ENCODE measurements at places on chromosomes 12 and 14.

GRCh38 chr12:27790179-27790578, 10.1 kb upstream of the MANSC4 start:
- DNase-seq = no peak

- DNase-seq = no peak
Measured at GRCh38 chr12:29131539-29131938, 17.5 kb upstream of the FAR2 start.

- peak; percentile 61 for DNase-seq
Measured at GRCh38 chr12:10293570-10294227, 14.0 kb upstream of the KLRD1 start.

- DNase-seq = no peak
Measured at GRCh38 chr14:55739967-55740648, 160.1 kb downstream of the KTN1 start.

DNA sequence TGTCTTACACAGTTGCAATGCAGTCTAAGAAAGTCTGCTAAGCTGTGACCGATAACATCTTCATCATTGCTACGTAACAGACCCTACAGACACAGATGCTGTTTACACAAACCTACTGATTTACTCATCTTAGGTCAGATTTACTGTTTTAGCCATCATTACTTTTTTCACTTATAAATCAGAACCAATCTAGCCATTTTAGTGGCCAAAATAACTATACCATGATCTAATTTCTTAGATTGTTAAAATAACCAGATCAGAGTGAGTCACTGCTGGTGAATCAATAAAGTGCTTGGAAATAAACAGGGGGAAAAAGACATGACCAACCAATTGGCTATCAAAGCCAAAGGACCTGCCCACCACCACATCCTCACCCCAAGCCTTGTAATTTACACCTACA, 57.0 kb upstream of the FOXN3 start:
- no peak for DNase-seq

DNA sequence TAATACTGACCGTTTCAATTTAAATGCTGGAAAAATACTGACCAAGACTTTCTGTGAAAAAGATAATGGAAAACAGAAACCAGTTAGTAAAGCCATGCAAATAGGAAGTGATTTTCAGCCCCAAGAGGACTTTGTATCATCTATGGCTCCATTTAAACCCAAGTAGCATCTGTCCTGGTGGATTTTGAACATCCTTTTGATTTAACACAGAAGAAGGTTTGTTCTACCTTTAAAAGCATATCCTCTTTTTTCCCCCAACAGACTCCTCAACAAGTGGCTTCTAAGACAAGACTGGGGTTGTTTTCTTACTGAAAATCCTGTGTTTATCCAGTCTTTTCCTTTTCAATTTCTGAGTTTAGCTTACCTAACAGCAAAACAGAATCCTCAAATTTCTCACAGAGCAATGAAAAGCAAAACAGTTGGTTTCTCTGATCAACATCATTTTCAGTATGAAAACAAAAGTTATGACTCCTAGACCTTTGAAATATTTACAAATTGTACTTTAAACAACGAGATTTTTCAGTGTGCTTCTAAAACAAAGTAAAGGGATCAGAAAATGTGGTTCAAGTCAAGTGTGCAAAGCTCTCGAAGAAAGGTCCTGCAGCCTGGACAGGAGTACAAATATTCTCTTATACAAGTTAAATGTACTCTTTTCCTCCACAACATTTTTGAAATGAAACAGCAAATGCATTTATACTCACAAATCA, 2.9 kb downstream of the PHLDA1 start:
- peak; percentile 53 for DNase-seq

DNA sequence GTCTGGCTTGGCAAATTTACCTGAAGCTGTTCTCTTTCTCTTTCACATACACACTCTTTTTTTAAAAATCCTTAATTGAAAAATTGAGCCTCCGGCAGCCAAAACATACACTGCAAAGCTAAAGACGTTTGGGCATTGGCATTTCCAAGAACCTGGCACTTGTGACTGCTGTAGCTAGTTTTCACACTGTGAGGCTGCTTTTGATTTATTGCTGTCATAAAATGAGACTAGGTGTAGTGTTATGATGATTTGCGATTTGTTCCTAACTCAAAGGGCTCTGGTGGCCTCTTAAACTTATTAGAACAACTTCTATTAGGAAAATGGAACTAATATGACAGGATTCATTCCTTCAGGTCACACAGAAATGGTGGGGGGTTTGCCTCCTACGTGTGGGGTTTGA, 377.1 kb upstream of the FAR2 start:
- no peak for DNase-seq

DNA sequence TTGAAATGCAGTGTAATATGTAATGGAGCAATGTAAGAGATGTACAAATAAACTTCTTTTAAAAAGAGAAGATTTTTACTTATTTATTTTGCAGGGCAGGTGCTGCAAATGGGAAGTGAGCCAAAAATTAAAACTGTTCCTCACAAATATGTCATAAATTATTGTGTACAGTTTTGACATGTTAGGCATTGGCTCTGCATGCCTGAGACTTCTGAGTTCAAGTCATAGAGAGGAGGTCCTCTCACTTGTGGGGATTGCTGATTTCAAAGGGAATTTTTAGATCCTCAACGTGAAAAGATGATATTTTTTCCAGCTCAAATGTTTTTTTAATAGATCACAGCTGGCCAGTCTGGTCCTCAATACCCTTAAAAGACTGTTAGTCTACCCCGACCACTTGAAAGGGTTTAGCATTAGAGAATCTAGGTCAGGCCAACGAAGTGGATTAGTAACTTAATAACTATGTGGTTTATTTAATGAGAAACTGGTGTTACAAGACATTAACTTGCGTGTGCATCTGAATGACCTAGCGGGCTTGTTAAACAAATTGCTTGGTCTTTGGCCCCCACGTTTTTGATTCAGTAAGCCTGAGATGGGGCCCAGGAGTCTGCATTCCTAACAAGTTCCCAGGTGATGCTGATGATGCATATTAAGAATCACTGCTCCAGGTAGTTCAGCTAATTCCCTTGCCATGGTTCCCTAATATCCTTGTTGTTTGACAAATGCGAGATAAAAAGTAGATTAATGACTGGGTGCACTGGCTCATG, 30.9 kb upstream of the WDR89 start:
- peak; percentile 42 for DNase-seq

DNA sequence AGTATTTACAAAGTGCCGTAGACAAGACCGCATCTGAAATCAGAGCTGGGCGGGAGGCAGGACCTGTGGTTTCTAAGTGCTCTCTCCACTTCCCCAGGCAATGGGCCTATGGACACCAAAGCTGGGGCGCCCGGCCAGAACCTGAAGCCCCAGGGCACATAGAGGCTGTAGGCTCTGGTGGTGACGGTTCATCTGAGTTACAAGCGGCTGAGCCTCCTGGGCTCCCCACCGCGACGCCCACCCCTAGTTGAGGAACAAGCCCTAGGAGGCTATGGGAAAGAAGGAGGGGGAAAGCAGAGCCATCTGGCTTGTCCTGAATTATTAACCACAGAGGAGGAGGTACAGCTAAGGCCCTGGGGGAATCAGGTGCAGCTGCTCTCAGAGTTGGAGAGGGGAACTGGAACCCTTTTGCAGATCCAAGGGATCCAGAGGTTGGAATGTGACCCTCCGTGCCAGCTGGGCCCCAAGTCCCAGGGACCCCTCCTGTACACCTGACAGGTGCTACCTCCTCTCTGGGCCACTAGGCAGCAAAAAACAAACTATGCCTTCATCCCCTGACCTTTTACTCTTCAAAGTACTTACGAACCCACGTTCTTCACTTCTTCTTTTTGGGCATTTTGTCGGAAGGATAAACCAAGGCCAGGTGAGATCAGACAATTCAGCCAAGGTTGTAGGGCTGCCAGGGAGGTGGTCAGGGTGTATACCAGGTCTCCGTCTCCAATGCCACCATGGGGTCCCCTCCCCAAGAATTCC, 77.2 kb downstream of the ARL6IP4 start:
- DNase-seq = no peak

DNA sequence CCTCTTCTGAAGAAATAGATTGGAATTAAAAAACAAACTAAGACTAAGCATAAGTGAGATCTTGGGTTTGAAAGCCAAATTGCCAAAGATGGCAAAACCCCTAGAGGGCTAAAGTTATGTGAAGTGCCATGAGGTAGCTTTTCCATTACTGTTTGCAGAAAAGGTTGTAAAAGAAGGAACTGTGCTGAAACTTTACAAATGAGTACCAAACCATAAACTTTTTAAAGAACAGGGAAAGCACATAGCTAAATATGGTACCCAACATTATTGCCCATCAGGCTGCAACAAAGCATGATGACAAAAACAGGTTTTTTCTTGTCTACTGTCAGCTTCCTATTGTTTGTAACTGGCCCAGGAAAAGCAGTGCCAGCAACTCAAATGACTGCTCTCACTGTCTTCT, 224.2 kb downstream of the RAD51B start:
- DNase-seq = no peak

DNA sequence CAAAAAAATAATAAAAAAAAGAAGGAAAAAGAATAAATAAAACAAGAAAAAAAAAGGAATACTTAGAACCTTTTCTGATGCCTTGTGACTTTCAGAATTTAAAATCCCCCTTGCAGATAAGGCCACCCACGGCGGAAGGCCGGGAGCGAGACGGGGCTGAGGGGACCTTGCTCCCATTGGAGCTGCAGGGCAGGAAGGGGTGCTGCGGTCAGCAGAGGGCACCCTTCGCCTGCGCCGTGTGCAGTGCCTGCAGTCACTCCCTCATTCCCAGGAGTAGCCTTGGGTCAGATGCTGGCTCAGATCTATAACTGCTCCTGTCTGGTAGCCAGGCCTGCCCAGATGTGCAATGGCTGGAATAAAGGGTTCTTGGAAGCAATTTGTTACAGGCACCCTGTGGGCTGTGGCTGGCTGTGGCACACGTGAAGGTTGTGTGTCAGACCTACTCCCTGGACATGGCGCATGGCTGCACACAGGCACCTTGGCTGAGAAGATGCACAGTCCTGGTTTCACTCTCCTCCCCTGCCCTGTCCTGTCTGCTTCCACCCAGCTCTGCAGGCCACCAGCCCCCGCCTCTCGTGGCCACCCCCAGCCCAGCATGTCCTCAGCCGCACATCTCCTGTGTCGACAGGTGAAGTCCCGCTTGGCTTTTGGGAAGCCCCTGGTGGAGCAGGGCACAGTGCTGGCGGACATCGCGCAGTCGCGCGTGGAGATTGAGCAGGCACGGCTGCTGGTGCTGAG, 13.4 kb upstream of the ALDH2 start:
- DNase-seq = no peak

DNA sequence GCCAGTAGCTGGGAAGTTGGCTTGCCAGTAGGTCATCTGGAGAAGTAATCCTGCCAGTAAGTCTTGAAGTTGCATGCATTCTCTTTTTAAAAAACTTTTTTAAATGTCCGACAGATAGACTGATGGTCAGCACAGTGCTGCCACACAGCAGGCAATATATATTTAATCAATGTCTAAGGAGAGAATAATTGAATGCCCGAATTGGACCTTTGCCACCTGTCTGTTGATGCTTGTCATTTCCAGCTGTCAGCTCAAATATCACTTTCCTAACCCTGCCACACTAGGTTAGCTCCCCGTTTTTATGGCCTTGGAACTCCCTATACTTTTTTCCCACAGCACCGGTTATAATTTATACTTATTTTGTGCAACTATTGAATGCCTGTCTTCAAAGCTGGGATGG, 2.1 kb upstream of the SLC15A4 start:
- no peak for DNase-seq

GRCh38 chr14:90491911-90492531, 95.2 kb downstream of the CALM1 start:
- DNase-seq = no peak

- no peak for DNase-seq
Measured at GRCh38 chr14:92717571-92718042, 30.8 kb downstream of the LGMN start.

DNA sequence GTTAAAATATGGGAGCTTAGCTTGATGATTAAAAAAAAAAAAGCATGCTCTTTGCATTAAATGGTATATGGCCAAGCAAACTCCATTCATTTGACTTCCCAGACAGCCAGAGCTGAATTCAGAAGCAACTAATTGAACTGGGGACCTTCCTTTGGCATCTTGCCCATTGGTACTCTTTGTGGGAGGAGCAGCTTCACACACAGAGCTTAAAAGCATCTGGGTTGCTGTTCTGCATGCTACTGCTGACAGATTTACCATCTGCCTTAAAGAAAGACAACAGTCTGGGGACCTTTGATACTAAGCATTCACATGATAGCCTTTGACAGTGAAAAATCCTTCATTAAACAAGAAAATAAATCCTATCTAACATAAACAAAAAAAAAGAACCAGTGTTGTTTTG, 977.9 kb downstream of the TMTC2 start:
- DNase-seq = no peak

DNA sequence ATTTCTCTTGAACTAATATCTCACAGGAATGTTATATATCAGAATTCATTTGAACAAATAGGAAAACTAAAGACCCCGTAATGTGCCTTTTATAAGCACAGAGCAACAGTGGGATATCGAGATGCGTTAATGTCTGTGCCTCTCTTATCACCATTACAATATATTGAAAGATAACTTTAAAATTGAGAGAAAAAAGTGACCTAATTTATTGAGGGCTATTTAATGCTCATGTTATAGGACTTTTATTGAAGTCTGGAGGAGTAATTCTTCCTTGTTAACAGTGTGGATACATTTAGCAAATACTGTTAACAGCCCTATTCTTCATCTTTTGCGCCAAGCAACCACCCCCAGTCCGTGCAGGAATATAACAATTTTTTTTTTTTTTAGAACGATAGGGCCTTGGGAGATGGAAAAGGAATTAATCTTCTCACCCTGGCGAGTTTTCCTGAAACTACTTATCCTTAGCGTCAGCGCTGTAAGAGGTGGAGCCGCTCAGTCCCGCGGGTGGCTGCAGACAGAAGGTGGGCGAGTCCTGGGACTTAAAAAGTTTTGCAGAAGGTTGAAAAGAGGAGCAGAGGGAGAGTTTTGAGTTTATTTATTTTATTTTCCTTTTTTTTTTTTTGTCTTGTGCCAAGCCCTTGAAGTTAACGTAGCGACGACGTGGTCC, 11.0 kb downstream of the FOXG1 start:
- no peak for DNase-seq

- no peak for DNase-seq
Measured at GRCh38 chr14:58792416-58792815, 154.7 kb downstream of the DACT1 start.

DNA sequence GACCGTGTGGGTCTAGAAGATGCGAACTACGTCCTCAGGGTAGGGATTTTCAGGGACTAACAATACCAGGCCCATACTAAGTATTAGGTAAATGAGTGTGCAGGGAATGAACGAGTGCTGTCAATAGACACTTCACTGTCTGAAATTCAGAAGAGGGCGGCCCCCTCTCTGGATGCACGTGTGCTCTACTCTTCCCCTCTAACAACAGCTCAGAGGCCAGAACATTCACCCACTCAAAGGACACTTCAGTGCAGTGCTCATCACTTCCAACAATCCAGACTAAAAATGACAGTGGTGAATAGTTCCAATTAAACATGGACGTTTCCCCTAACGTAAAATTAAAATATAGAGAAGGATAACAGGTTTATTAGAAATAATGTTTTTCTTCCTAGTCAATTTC, 199.9 kb downstream of the CALM1 start:
- DNase-seq = no peak

GRCh38 chr12:7793211-7793610, 4.0 kb downstream of the NANOG start:
- no peak for DNase-seq

- DNase-seq = no peak
Measured at GRCh38 chr12:10554228-10554755, 48.6 kb downstream of the EIF2S3B start.

All from activated CD4-positive, alpha-beta T cell treated with anti-CD3 and anti-CD28 coated beads, Interleukin-2, amount 10 ng/mL, durations not matched to agents 24 days and 14 days (primary cell).